ENCODE measurements at places on chromosomes 2 and 18.

DNA sequence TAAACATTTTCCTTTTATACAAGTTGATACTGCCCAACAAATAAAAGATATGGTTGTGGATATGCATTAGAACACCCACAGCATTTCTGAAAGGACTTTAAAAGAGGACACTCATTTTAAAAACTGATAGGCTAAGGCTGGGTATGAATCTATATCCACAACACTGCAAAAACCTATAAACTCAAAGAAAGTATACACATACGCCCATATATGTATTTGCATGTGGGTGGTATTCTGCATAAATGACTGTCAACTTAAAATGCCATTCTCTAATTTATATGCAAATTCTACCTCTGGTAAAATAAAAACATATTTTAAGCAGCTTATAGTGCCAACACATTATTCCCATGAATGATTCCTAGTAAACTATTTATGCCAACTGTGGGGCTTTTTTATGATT, 20.1 kb downstream of the FIGN start:
- DNase-seq, result no peak

GRCh38 chr18:29003194-29003593, 826.3 kb upstream of the CDH2 start:
- DNase-seq, result no peak

DNA sequence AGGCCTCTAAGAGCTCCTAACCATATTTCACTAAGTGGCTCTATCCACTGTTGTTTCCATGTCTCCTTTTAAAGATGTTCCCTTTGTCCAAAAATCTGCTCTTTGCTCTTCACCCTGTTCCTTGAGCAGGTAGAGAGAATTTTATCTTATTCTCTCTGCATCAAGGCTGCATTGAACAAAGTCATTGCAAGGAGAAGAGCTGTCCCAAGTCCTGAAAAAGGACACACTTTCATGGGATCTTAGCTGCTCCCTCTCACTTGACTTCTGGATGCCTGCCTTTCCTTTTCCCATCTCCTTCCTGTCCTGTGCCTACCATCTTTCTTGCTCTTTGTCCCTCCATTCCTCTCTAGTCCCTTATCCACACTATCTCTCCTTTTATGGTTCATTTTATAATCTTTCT, 235.2 kb upstream of the THSD7B start:
- DNase-seq, result no peak

DNA sequence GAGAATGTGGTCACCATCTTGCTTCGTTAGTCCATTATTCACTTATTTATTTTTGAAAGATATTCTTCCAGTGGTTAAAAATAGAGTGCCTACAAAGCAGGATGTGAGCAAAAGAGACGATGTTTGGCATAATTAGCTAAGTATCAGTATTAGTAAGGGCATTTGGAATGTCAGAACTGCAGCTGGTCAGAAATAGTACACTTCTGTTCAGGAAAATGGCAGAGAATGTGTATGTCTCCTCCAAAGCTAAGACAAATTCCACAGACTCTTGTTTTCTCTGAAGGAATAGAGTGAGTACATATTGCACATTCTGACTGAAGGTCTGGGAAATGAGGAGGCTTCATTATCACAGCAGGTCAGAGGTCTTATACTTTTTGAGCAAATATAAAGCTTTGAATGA, 209.0 kb downstream of the L3MBTL4 start:
- no peak for DNase-seq

DNA sequence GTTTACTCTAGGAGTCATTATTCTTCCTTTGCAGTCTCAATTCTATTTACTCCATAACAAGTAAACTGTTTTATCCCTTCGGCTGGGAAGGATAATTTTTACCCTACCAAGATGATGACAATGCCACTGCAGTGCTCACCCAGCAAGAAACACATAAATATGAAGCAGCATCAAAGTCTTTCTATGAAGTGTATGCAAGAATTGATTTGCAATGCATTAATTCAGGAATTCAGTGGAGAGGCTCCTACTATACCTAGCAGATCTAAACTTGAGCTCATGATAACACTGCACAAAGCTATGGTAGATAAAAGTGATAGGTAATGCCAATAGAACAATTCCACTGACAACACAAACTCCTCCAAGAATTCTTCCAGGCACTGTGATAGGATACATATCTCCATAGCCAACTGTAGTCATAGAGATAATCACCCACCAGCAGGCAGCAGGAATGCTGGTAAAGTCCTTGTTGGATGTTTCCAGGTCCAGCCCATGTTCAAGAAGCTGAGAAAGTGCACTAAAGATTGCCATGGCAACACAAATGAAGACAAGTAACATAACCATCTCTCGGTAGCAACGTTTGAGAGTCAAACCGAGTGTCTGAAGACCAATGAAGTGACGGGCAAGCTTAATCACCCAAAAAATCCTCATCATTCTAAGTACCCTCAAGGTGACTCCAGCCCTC, 49.9 kb downstream of the KCNG3 start:
- no peak for DNase-seq

- no peak for DNase-seq
These were observed 83.5 kb downstream of the COBLL1 start for GRCh38 chr2:164757934-164758695.
